Uterine smooth muscle cell (primary cell): ENCODE measurements at places on chromosomes 1 and 21. TPM values are rescaled to one million over a fixed set of nuclear protein-coding genes. Genes with fewer than 3 reads are reported as not detected.

Gene RGS7
- 0.62 and 0.77 TPM in 2 replicates for total RNA-seq

Gene AIM2
- 0.11 TPM in 1 of 2 replicates, not detected in the other for total RNA-seq

Gene TRAPPC10
- total RNA-seq, result 21.5 and 25.9 TPM in 2 replicates

Gene INSRR
- under 0.01 TPM in 1 of 2 replicates, not detected in the other for total RNA-seq

Gene TAF1A
- 12.4 and 13.4 TPM in 2 replicates for total RNA-seq

Gene HSF2BP
- 1.00 and 2.4 TPM in 2 replicates for total RNA-seq

Gene C8B
- not detected in 2 replicates for total RNA-seq

Gene SIK1
- total RNA-seq, result 0.66 and 1.1 TPM in 2 replicates

Gene MCOLN3
- 3.8 and 6.5 TPM in 2 replicates for total RNA-seq

Gene LYPD8
- not detected in 2 replicates for total RNA-seq

Gene CCDC27
- not detected in 2 replicates for total RNA-seq

Gene HSPA6
- total RNA-seq, result 1.9 and 4.6 TPM in 2 replicates

Gene PEAR1
- 1.3 and 1.6 TPM in 2 replicates for total RNA-seq

Gene MRPS21
- total RNA-seq, result 51.4 and 56.4 TPM in 2 replicates

Gene FAM151A
- not detected in 2 replicates for total RNA-seq

Gene PRRX1
- total RNA-seq, result 154 and 219 TPM in 2 replicates

Gene AVPR1B
- not detected in 2 replicates for total RNA-seq

Gene FCGR2B
- total RNA-seq, result not detected in 2 replicates

Gene TRAPPC3
- total RNA-seq, result 84.1 and 100 TPM in 2 replicates

Gene TMEM269
- under 0.01 and 0.12 TPM in 2 replicates for total RNA-seq

Gene VSIG8
- total RNA-seq, result 0.12 TPM in 1 of 2 replicates, not detected in the other

Gene ZFP69
- 2.9 and 3.2 TPM in 2 replicates for total RNA-seq

Gene TEX35
- not detected in 2 replicates for total RNA-seq

Gene S100A2
- total RNA-seq, result 1.00 and 2.4 TPM in 2 replicates
